ENCODE measurements at places on chromosomes 13 and 19.
A peak's percentile ranks its signal among the peaks of the same experiment; 100 is the strongest.

DNA sequence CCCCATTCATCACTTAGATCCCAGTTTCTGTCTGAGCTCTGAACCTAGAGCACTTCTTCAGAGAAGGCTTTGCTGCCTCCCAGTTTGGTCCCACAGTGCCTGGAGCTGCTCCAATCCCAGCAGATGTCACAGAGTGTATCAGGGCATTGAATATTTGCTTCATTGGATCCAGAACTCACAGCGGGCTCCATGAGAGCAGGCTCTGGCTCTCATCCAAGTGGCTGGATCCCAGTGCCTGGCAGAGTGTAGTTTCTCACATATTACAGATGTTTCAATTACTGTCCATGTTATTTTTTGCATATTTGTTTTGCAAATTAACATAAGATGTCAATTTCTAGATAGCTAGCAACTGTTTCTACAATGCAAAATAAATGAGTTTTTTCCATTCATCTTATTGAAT, 50.6 kb downstream of the MYO16 start:
- no peak for DNase-seq

DNA sequence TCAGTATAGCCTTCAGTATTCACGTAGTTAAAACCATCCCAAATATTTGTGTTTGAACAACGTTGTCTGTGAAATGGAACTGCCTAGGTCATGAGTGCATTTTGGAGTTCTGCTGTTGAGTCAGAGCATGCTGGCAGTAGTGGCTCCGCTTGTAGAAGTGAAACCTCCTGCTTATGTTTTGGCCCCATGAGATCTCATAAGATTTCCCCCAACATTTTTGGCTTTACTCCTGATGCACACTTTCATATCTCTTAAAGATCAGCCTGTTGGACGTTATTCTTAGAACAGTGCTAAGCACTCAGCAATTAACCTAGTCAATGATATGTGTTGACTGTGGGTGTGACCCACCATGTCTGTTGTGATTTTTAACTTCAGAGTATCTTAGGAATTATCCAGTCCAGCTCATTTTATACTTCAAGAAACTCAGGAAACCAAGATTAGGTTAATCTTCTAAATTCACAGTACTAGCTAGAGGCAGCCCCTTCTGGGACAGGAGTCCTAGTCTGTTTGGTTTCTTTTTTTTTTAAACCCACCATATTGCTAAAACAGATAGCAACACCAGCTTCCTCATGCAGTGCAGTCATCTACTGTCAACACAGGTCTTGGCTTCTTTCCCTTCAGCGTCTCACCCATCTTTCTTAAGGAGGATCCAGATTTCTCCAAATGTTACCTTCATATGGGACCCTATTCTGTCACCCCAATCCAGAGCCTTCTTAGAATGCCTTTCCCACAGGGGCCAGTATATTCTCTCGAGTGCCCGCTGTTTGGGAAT, 26.2 kb downstream of the RAP2A start:
- DNase-seq: no peak

DNA sequence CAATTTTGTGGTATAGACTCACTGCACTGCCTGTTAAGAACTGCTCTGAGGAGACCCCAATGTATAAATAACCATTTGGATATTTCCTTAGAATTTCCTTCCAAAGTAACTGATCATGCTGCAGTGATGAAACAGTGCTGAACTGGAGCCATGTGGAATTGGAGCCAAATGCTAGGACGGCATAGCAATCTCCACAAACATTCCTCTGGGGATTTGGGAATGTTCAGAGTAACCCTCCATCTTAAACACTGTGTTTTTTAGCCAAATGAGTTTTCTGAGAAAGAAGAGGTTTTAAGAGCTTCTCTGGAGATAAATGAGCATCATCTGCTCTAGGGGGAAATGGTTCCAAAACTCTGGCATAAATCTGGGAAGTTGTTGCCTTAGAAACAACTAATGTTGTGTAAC, 98.2 kb downstream of the OLFM4 start:
- DNase-seq: no peak

- peak; percentile 35 for DNase-seq
These were observed 58.3 kb downstream of the GPALPP1 start for GRCh38 chr13:45047394-45048310.

DNA sequence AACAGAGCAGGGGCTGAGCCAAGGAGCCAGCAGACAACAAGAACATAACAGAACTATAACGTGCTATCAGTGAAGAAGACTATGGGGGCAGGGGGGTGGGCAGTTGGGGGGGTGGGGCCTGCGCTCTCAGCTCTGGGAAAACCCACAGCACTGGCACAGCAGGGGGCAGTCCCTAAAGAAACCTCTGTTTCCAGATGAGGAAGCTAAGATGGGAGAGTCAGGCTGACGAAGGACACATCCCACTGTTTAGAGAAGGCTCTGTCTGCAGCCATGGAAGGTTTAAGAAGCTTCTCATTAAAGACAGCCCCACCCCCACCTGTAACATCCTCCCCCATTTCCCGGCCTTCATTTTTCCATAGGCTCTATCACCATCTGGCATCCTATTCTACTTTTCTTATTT, 7.1 kb upstream of the DOCK9 start:
- DNase-seq: no peak

- DNase-seq: no peak
These were observed 36.1 kb upstream of the PCDH8 start for GRCh38 chr13:52884429-52885010.
